ENCODE measurements at places on chromosomes 5 and 9.

- no peak for DNase-seq
Observed at GRCh38 chr5:40001796-40002195, 577.0 kb upstream of the DAB2 start.

GRCh38 chr5:142610176-142611001, 75.5 kb downstream of the FGF1 start:
- DNase-seq: no peak

DNA sequence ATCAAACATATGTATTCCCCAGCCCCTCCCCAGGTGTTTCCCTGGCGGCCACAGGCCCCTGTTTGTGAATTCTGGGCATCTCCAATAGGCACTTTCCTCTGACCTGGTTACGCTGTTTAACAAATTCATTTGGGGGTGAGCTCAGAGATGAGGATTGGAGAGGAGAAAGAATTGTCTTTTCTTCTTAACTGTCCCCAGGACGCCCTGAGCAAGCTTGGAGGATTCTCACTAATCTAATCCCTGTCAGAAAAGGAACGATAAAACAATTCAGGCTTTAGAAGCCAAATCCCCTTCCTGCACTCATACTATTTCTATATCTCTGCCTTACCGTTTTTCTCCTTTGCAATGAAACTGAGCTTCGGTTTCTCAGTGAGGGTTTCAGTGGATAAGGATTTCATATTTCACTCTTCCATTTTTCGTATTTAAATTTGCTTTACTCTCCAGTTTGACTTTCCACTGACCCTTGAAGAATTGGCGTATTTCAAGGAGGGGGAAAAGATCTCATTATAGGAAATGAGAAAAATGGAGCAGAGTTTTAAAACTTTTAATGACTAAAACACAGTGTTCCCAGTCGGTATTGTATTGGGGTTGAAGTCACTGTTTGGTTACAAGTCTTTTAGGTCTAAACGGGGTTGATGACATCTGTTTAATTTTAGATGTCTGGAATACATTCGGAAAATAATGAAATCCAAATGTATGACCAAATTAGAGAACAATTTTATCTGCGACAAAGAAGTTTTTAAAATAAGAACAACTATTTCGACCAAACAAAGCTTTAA, 180.1 kb downstream of the MACROH2A1 start:
- DNase-seq: no peak

GRCh38 chr5:17037751-17038150, 101.7 kb upstream of the MYO10 start:
- DNase-seq: no peak

DNA sequence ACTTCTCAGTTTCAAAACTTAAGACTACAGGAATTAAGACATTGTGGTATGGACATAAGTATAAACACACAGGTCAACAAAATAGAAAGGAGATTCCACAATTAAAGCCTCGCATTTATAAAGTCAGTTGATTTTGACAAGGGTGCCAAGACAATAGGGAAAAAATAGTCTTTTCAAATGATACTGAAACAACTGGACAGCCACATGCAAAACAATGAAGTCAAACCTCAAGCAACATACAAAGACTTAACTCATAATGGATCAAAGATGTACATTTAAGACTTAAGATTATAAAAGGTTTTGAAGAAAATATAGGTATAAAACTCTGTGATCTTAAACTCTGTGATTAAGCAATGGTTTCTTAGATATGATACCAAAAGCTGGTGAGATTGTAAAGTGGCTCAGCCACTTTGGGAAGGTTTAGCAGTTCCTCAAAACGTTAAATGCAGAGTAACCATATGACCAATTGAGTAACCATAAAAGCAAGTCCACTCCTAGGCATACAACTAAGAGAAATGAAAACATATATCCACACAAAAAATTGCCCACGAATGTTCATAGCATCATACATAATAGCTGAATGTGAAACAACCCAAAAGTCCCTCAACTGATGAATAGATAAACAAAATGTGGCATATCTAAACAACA, 22.0 kb downstream of the HINT1 start:
- DNase-seq: no peak

- DNase-seq: peak; percentile 31
Observed at GRCh38 chr5:38465061-38465460, 91.4 kb downstream of the LIFR start.

DNA sequence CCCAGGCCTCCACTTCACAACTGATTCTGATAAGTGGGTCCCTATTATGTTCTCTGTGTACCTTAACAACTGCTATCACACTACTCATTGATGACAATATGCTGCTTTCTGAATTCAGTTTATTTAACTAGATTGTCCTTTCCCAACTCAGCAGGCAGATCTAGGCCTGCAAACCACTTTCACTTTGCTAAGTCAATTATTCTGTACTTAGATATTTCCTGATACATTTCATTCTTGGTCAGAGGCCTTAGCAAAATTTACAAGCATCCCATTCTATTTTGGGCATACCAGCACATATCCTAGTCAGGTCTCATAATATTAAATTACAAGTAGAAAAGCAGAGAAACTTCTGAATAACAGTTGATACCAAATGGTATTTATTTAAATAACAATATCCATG, 235.7 kb upstream of the HAPLN1 start:
- no peak for DNase-seq

- DNase-seq: no peak
Observed at GRCh38 chr5:58378613-58379390, 81.1 kb downstream of the PLK2 start.

- no peak for DNase-seq
Observed at GRCh38 chr5:955886-956761, 52.5 kb upstream of the NKD2 start.

GRCh38 chr5:171492781-171493180, 73.3 kb downstream of the FGF18 start:
- no peak for DNase-seq

DNA sequence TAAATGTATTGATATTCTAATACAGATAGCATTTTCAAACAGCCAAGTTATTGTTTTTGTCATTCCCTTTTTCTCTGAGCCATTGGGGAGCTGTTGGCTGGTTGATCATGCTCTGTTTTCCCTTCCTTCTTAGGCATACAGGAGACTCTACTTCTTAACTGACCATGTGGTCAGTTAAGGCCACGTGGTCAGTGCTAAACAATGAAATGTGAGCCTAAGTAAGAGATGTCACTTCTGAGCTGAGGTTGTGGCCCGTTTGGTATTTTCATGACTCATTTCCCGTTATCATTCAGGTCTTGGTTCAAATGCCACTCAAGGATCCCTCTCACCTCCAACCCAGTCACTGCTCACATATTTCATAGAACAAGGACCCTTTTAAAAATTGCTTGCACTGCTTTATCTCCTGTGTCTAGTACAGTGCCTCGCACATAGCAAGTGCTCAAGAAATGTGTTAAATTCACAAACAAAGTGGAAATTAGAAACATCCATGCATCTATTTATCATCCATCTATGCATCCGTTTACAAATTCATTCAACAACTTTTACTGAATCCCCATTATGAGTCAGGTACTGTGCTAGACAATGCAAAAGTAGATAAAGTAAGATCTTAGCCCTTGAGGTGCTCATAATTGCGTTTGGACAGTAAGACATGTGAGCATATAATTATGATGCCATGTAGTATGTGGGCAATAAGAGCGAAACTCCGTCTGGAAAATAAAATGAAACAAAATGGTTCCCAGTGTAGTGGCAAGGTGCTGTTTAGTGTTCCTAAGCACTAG, 50.7 kb downstream of the ARRDC3 start:
- DNase-seq: no peak

- no peak for DNase-seq
Observed at GRCh38 chr9:98930792-98931191, 12.9 kb upstream of the COL15A1 start.

GRCh38 chr9:85173967-85174366, 504.4 kb downstream of the NTRK2 start:
- DNase-seq: no peak

DNA sequence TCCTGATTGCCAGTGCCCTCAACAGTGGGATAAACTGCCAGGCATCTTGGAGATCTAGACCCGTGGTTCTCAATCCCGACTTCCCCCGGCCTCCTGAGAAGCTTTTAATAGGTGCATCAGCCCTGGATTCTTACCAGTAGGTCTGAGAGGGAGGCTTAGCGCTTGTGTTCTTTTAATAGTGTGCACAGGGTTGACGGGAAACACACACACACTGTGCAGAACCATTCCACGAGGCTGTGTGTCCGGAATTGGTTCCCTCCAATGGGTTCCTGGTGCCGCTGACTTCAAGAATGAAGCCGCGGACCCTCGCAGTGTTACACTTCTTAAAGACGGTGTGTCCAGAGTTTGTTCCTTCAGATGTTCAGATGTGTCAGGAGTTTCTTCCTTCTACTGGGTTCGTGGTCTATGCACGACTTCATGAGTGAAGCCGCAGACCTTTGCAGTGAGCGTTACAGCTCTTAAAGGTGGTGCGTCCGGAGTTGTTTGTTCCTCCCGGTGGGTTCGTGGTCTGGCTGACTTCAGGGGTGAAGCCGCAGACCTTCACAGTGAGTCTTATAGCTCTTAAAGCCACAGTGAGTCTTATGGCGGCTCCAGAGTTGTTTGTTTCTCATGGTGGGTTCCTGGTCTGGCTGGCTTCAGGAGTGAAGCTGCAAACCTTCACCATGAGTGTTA, 46.6 kb upstream of the PRSS3 start:
- no peak for DNase-seq

DNA sequence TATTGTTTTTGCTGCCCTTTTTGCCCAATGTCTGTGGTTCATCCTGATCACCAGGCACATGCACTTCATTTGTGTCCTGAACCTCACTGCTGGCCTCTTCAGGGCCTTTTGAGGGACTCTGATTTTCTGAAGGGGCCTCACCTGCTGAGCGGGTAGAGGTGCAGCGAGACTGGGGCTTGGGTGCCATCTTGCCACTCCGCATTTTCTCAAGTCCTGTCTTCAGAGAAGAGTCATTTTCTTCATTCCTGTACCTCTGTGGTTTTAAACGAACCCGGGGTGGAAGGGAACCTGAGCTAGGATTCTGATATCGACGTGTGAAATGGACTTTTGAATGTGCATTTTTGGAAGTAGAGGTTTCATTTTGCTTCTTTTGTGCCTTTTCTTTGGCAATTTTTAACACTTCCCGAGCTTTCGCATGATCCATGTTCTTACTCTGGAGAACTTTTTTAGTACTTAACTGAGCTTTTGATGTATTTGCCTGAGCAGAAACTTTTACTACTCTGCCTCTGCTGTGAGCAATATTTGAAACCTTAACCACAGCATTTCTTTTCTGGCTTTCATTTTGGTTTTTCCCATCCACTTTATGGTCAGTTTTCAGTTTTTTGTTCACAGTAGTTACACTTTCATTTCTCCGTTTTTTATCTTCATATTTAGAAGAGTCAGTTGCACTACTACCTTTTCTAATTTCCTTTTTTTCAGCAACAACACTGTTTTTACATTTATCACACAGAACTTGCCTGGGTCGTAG, 26.1 kb downstream of the PWWP2A start:
- no peak for DNase-seq

GRCh38 chr5:12095808-12096281, 191.6 kb upstream of the CTNND2 start:
- DNase-seq: no peak

DNA sequence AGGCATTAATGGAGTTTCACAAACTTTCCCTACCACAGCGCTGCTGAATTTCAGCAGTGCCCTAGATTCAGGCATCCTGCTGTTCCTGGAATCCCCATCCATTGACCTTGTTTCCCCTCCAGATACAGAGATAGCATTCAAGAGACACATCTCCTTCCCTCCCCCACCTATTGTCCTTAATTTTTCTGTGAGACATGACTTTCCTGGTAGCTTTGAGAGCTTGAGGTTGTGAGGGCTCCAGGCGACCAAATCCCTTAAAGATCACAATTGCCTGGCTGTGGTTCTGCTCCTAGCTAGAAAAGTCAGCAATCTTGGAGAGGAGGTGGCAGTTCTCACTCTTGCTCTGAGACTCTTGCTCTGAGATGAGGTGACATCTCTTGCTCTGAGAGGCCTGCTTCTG, 48.0 kb downstream of the PRR16 start:
- DNase-seq: no peak

GRCh38 chr9:138101444-138102234, 224.1 kb downstream of the CACNA1B start:
- no peak for DNase-seq

GRCh38 chr5:56267856-56268255, 34.7 kb upstream of the ANKRD55 start:
- no peak for DNase-seq

DNA sequence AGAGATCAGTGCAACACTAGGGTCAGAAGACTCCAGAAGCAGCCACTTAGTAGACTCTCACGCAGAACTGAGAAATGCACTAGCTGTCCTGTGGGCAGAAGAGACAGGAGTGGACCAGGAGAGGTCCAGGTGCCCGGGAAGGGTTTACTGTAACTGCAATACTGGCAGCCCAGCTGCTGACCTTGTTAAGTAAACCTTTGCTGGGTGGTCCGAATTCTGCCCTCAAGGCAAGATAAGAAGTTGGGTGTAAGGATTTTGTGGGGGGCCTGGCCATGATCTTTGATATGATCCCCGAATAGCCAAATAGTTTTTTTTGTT, 91.3 kb downstream of the PDE6A start:
- no peak for DNase-seq

DNA sequence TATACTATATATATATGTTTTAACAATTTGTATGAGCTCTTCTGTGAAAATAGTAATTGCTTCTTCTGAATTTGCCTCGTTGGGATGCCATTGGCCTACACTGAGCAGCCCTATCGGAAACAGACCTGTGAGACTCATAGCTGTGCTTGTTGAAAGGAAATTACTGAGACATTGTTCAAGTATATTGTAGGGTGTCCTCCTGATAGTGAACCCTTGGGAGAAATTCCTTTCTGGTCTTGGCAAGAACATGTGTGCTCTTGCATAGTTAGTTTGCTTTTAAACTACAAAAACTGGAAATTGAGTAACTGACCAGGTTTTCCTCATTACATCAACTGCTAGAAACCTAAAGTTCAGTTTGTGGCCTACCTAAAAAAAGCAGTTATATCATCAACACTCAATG, 160.9 kb downstream of the LURAP1L start:
- no peak for DNase-seq

- peak; percentile 46 for DNase-seq
Observed at GRCh38 chr9:71001780-71002386, 119.5 kb downstream of the TRPM3 start.

- no peak for DNase-seq
Observed at GRCh38 chr5:37738865-37739488, 100.9 kb downstream of the GDNF start.

DNA sequence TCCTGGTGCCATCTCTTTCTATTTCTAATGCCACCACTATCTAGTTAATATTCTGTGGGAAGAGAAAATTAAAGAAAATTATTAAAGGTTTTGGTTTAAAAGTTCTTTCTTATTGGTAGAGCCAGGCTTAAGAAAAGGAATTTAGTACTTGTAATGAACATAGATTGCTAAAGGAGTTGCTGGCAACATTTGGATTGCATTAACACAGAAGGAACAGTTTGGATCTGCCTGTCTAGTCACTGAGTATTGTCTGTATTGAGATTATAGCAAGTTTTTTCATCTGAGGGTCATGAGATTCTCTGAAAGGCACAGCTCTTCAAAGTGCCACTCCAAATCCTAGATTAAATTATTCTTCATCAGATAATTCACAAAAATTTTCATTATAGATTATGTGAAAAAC, 32.0 kb downstream of the FSD1L start:
- no peak for DNase-seq

Measured in NCI-H1105 (cell line).